ENCODE measurements at places on chromosomes 5 and 9.

- DNase-seq: no peak
Observed at GRCh38 chr5:41852293-41852692, 17.9 kb downstream of the OXCT1 start.

DNA sequence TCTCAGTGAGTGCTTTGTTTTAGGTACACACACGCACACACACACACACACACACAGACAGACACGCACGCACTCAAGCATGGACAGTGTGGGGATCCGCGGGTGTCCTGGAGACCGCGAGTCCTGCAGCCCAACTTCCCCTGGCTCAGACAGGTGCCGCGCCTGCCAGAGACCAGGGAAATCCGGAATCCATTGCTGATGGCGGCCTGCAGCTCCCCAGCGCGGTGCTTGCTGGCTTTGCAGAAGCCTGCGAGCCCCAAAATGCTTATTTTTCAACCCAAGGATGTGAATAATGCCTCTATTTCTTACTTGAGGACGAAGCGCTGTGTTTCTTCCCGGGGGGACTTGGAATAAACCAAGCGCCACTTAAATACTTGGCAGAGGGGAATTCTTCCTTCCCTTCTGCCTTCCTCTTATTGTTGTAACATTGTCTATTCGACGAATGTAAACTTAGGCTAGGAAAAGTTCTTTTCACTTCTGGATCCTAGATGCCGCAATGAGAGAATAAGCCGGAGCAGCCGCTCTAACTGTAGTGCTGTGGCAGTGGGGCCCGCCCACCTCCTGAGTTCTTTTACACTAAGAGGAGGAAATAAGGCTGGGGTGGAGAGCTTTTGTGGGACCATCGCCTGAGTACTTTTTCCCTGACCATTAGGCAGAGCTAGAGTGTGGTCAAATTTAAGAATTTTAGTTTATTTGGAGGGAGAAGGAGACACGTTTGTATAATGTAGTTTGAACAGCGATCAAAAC, 802 bp downstream of the ITGA2 start:
- DNase-seq: peak; percentile 80

DNA sequence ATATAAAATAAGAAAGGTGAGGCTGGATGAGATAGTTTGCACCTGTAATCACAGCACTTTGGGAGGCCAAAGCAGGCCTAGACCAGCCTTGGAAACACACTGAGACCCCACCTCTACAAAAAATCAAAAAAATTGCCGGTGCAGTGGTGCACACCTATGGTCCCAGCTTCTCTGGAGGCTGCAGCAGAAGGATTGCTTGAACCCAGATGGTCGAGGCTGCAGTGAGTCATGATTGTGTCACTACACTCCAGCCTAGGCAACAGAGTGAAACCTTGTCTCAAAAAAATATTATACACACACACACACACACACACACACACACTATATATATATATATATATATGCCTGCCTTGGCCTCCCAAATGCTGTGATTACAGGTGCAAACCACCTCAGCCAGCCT, 1.3 kb downstream of the SLC35D2 start:
- DNase-seq: peak; percentile 23

DNA sequence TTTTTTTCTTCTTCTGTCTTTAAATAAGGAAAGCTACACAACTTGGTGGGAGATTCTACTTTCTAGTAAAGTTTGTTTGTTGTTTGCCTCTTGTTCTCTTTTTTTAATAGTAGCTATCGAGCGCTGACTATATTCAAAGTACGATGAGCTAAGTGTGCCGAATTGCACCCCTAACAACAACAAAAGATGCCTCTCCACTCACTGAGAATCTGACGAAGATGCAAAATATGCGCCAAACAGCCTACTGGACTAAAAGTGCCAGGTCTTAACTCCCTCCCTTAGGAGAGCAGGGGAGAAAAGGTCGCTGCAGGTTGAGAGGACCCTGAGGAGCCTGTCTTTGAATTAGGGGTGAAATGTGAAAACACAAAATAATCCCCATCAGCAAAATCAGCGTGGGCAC, 713.8 kb upstream of the WWC1 start:
- no peak for DNase-seq

DNA sequence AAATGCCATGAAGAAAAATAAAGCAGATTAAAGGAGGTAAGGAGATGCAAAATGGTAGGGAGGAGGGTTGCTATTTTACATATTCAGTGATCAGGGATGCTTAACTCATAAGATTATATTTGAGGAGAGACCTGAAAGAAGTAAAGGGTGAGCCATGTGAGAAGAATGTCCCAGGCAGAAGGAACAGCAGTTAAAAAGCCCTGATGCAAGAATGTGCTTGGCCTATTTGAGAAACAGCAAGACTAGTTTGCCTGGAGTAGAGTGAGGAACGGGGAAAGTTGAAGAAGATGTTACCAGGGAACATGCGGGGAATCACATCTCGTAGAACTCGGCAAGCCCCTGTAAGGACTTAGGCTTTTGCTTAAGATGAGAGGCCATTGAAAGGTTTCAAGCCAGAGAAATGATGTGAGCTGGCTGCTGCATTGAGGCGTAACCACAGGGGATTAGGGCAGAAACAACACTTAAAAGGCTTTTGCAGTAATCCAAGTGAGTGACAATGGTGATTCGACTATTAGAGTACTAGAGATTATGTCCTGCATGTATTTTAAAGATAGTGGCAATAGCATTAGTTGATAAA, 198.7 kb downstream of the VPS13A start:
- DNase-seq: no peak

- DNase-seq: no peak
Observed at GRCh38 chr5:92637247-92637646, 943.8 kb downstream of the NR2F1-AS1 start.

- no peak for DNase-seq
Observed at GRCh38 chr9:136247947-136248637, 2.5 kb upstream of the QSOX2 start.

DNA sequence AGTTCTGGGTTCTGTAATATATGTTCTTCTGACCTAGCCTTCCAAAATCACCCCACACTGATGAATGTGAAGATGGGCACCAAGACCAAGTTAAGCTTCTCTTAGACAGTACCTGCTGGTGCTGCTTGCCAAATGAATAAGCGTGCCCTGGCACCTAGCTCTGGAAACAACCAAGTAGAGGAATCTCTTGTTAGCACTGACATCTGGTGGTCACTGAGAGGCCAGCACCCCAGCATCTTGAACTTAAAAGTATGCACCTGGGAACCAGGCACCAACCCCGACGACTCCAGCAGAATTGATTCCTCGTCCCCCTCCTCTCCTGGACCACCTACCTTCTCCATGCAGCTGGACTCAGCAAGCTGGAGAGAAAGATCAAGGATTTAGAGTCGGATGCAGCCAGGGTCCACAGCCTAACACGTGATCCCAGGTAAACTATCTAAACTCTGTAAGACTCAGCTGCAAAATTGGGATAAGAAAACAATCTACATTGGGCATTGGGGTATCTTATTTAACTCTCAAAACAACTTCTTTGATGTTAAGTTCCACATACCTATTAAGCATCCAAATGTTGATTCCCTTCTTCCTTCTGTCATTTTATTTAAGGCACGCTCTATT, 89.8 kb downstream of the SLC1A3 start:
- peak; percentile 79 for DNase-seq

- no peak for DNase-seq
Observed at GRCh38 chr9:127078988-127079387, 43.4 kb downstream of the ANGPTL2 start.

DNA sequence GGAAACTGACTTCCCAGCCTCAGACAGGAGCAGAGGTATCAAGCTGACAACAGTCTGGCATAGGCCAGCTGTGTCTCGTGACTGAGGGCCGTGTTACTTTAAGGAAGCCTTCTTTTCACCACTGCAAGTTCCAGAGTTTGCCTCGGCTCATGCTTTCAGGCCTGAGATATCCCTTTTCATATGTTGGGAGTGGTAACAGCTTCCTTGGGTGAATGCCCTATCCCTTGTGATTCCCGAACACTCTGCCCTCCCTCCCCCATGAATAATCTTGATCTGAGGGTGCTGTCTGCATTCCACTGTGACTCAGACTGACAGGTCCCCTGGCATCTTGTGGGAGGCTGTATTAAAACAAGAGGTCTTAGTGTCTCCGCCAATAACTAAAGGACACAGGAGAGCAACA, 49.7 kb upstream of the ARL15 start:
- DNase-seq: no peak

- DNase-seq: no peak
Observed at GRCh38 chr5:113124265-113124664, 147.7 kb downstream of the DCP2 start.

- peak; percentile 98 for DNase-seq
Observed at GRCh38 chr9:77707383-77708063, 59.4 kb upstream of the GNA14 start.

GRCh38 chr9:127165116-127165515, 42.7 kb upstream of the ANGPTL2 start:
- no peak for DNase-seq

DNA sequence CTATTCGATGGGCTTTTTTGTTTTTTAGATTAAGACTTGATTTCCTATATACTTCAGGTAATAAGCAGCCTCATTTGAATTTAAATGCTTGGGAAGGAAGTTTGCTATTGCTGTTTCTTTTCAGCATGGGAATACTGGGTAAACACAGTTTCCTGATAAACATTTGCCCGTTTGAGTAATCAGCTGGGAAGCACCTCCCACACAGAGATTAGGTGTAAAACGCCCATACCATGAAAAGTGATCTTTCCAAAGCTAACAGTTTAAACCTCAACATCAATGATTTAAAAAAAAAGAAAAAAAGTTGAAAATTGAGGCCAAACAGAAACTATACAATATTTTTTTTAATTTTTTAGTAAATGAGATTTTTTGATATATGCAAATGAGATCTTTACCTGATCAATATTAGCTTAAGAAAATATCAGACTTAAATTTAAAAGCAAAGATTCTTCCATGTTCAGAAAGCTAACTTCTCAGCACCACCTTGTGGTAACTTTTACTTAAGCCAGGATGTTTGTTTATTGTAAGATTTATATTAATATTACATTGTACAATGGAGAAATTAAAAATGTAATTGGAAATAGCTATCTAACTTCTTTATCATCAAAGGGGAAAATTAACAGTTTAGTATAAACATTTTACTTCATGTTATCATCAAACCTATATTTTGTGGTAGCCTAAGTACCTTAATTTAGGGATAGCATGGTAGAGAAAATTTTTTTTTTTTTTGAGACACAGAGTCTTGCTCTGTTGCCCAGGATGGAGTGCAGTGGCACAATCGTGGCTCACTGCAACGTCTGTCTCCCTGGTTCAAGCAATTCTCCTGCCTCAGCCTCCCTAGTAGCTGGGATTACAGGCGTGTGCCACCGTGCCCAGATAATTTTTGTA, 39.8 kb downstream of the F2RL2 start:
- DNase-seq: peak; percentile 45

DNA sequence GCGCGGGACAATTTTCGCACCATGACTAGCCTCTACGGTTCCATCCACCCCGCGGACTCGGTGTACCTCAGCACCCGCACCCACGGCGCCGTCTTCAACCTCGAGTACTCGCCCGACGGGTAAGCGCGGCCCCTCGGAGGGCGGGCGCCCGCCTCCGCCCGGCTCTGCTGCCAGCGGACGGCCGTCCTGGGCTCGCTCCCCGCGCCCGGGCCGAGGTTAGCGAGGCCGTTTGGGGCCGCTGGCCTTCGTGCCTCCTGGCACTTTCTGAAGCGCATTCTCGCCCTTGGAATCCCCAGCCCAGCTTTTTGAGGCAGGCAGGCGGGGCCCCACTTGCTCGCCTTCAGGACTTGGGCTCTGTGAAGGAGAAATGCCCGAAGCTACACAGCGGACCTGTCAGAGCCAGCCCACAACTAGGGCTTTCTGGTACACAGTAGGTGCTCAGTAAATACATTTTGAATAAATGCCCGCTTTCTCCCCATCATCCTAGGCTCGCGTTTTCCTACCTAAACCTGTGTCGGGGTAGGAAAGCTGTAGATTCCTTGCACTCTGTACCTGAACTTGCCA, 772 bp downstream of the DCAF10 start:
- DNase-seq: peak; percentile 47

- DNase-seq: no peak
Observed at GRCh38 chr5:28543473-28544098, 1505.2 kb upstream of the CDH9 start.

DNA sequence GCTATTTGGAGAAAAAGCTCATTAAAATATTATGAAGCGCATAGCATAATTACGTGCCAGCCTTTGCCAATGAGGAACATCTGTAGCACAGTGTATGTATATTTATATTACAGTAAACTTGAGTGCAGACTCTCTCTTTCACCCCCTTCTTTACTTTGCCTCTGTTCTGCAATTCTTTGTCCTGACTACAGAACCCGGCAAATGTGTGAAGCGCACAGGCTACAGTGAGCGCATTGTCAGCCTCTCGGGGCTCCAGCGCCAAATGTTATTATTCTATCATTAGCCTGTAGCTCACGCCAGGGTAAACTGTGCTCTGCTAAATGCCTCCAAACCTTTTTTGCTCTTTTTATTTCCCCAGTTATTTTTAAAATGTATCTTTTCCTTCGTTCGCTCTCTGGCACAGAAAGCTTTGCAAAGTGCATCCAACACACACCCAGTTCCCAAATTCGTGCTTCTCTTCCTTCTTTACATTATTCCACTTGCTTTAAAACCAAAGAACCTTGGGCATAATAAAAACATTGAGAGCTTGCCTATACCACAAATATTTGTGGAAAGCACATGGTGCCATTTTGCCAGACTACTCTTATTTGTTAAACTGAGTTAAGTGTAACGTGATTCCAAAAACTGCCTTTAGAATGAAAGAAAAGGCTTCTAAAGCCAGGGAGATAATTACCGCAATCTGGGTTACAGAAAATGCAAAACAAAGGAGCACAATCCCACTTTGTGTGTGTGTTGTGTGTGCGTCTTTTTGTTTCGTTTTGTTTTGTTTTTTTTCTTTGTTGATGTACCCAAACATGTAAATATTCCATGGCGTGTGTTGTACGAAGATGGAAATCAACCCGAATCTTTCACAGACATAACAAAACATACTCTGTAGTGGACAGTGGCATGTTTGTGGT, 164.1 kb upstream of the MPDZ start:
- DNase-seq: peak; percentile 28

GRCh38 chr9:128470560-128470959, 14.8 kb downstream of the ODF2 start:
- DNase-seq: no peak

DNA sequence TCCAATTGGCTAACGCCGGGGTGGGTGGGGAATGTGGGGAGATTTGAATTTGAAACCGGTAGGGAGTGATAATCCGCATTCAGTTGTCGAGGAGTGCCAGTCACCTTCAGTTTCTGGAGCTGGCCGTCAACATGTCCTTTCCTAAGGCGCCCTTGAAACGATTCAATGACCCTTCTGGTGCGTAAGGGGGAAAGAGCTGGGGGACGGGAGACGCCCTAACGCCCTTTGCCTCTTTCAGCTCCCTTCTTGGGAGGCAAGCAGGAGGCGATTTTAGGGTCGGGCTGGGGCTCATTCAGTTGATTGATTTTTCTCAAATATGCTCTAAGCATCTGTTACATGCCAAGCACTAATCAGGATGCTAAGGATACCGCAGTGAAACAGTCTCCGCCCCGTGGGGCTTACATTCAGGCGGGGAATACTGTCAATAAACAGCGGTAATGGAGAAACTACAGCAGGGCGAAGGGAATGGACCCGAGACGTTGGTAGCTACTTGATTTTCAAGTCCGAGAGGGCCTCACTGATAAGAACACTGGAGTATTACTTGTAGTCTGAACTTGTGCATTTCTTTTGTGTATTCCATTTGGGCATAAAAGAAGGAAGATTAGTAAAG, at the start of gene HMMR:
TSS of gene HMMR (plus strand) at position 71 of the 610 bp plus-strand sequence. CDS start at position 132, 61 bp downstream.
- DNase-seq: peak; percentile 45

Measured in dermis blood vessel endothelial cell (primary cell).